ENCODE measurements at places on chromosomes 6 and 20.

- no peak for DNase-seq
These were observed 2.9 kb downstream of the SIRPB1 start for GRCh38 chr20:1616858-1617434.

GRCh38 chr6:43391440-43392031, 22.1 kb upstream of the ZNF318 start:
- DNase-seq: no peak

DNA sequence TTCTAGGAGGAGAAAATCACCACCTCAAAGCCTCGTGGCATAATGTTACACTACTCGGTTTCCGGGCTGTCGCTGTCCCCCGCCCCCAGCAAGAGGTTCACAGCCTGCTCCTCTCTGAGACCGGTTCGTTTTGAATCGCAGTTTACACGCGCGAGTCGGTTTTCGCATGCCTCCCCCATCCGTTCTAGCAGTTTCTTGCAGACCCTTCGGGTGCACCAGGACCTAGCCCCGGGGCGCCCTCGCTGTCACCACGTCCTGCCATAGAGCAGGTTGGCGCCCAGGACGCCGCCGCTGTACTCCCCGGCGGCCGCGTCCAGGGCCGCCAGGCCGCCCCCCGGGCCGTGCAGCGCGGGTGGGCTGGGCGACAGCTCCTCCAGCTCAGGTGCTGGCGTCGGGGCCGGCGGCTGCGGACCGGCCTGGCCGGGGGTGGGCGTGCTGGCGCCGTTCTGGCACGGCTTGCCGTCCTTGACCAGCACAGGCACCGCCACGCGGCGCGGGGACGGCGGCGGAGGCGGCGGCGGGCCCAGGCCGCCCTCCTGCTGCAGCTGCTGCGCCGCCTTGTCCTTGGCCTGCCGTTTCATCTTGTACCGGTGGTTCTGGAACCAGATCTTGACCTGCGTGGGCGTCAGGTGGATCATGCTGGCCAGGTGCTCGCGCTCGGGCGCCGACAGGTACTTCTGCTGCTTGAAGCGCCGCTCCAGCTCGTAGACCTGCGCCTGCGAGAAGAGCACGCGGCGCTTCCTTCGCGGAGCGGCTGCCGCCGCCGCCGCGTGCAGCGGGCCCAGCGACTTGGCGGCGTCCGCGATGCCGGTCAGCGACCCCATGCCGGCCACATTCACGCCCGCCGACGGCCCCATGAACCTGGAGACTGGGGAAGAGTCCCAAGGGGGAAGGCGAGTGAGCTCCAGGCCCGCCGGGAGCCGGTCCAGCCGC, 1.4 kb downstream of the NKX2-4 start:
- no peak for DNase-seq

- no peak for DNase-seq
These were observed 304.1 kb downstream of the RFPL4B start for GRCh38 chr6:112651239-112651638.

GRCh38 chr6:169098116-169098515, 155.5 kb downstream of the THBS2 start:
- DNase-seq: no peak

DNA sequence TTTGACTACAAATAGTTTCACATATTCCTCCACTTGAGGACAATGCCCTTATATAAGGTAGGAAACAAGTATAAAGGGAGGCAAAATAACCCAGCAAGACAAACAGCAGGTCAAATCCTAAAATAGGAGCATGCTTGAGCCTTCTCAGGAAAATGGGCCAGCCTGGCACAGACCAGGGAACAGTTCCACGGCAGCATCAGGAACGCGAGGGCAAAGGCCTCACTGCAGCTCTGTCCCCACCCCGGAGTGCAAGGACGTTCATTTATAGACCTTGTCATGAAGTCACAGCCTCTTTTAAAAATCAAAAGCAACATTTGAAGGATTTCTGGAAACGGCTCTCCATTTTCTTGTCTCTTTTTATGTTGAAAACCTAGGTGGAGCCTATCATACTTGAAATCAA, 17.1 kb downstream of the PDE10A start:
- no peak for DNase-seq

DNA sequence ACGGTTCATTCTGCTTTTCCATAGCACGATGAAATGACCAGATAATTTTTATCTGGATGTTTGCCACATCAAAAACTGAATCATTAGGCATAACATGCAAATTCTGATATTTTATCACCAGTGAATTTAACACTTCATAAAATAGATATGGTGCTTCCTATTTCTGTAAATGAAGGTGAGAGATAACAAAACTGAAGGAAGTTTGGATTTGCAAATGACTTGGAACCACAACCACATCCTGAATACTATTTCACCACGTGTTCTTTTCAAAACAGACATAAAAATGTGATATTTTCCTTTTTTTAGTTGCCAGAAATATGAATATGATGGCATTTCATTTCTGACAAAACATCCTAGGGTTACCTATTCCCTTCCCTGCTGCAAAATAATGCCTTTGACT, 146.1 kb downstream of the EDN1 start:
- DNase-seq: no peak

All from astrocyte of the spinal cord (primary cell).